ENCODE measurements at places on chromosomes 16 and 17. TPM values are rescaled to one million over a fixed set of nuclear protein-coding genes. Genes with fewer than 3 reads are reported as not detected.

DNA sequence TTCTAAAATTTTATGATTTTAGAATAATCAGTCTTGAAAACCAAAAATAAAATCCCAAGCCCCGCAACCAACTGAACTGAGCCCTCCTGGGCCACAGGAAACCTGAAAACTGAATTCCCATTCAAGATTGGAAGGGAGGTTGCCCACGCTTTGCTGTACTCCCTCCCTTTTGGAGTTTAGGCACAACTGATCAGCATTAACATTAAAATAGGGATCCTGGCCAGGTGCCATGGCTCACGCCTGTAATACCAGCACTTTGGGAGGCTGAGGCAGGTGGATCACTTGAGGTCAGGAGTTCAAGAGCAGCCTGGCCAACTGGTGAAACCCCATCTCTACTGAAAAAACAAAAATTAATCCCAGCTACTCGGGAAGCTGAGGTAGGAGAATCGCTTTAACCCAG is 52.7 kb upstream of the NETO2 start:
- H3K27me3 ChIP-seq: no peaks in the 10 kb centered on the region
- no peak overlapping the region for H3K4me3 ChIP-seq
- no peak for DNase-seq
- H3K27ac ChIP-seq: no peak overlapping the region

DRC3 gene
- total RNA-seq: 2.9 TPM

CTRB1 gene
- 22,259 TPM for total RNA-seq

MPHOSPH6 gene
- total RNA-seq: 4.2 TPM

KRT27 gene
- total RNA-seq: not detected

NPB gene
- 0.19 TPM for total RNA-seq

CXCL16 gene
- total RNA-seq: 35.5 TPM

DNA sequence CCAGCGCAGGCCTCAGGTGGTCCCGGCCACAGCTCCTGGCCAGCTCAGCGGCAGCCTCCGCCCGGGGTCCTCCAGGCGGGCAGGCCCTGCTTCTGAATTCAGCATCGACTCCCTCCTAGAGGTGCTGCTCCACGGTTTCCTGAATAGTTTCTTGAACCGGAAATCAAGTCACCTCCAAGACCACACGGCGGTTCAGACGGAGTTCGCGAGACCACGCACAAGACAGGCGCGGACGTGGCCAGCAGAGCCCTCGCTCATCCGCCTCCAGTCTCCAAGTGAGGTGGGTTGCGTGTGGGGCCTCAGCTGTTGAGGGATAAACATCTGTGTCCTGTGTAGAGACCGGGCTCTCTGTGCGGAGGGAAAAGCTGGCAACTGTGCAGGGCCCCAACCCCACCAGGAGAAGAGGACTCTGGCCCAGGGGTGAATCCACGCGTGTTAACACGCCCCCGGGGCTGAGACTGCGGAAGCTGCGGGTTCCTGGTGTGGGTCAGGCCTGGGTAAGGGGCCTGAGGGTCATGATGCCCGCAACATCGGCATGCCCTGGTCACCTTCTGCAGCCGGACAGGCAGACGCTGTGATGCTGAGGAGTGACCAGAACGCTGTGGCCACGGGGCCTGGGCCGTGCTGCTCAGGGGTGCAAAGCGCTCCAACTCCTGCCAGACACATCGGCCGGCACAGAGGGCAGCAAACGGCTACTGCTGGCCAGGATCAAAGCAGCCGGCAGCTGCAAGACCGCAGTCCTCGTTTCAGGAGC is 55.0 kb upstream of the METRNL start:
- DNase-seq: no peak
- H3K4me1 ChIP-seq: no peaks in the 10 kb centered on the region
- H3K4me3 ChIP-seq: no peak overlapping the region

Data from pancreas (tissue), 10 donors.